ENCODE measurements at places on chromosomes 1 and 21.

GRCh38 chr1:22420455-22421053, 31.1 kb upstream of the ZBTB40 start:
- DNase-seq = peak; percentile 10

DNA sequence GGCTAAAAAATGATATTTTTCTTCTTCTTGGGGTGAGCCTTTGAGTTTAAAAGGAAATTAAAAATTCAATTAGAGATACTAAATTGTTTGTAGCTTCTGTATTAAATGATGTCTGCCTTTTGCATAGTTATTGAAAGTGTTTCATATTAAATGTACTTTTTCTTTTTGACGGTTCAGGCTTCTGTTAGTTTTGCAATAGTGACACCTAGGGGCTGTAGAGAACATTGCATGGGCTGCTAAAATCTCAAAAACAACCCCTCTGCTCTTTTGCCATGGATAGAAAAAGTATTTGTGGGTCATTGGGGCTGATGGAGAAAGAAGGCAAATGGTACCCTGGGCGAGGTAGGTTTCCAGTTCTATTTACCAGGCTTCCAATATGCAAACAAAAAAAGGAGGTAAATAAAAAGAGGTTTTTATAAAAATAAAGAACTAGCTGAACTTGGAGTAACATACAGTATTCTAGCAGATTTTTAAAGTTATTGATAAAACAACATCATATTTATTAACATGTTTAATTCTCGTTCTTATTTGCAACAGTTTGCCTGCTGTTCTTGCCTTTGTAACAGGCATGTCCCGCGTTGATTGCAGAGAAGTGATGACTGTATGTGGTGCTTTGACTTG, 115.4 kb upstream of the HOOK1 start:
- no peak for DNase-seq

DNA sequence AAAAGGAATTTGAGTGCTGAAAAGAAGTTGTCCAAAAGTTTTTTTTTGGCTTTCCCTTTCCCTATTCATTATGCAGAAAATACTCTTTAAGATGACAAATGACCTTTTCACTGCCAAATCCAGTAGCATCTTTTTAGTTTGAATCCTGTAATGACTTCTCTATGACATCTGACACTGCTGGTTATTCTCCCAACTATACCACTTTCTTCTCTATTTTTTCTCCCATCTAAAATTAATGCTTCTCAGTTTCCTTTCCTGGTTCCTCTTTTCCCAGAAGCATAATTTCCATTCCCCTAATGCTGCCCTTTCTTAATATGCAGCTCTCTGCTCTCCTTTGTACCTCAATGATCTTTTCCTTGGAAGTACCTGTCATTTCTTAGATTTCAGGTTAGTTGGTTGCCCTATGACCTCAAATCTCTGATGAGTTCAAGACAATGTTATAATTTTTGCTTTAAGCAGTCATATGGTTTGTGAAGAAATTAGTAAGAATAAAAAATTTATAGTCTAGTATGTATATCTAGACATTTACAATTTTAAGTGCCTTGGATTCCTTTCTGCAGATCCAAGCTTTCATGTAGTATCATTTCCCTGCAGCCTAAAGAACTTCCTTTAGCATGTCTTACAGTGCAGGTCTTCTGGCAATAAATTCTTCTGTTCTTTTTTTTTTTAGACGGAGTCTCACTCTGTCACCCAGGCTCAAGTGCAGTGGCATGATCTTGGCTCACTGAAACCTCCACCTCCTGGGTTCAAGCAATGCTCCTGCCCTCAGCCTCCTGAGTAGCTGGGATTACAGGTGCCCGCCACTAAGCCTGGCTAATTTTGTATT, 150.8 kb downstream of the CDC42BPA start:
- DNase-seq = no peak

DNA sequence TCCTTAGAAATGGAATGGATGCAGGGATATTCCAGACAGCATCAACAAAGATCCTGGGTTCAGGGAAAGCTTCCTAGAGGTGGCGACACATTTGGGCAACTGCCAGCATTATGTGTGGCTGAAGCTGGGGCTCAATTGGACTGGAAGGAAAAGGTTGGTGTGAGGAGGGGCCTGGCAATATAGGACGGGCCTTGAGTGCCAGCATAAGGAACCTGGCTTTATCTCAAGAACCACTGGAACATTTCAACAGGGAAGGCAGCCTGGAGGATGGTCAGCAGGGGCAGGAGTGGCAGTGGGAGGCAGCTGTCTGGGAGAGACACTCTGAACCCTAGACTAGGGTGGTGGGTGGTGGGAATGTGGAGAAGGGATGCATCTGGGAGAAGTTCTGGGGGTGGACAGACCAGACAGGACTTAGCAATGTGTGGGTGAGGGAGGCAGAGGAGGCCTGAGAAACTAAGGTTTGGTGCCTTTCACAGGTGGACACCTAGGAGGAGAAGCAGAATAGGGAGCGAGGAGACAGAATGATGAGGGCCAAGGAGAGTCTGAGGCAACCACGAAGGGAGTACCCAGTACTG, 3.5 kb downstream of the SH3BGRL3 start:
- DNase-seq = no peak

DNA sequence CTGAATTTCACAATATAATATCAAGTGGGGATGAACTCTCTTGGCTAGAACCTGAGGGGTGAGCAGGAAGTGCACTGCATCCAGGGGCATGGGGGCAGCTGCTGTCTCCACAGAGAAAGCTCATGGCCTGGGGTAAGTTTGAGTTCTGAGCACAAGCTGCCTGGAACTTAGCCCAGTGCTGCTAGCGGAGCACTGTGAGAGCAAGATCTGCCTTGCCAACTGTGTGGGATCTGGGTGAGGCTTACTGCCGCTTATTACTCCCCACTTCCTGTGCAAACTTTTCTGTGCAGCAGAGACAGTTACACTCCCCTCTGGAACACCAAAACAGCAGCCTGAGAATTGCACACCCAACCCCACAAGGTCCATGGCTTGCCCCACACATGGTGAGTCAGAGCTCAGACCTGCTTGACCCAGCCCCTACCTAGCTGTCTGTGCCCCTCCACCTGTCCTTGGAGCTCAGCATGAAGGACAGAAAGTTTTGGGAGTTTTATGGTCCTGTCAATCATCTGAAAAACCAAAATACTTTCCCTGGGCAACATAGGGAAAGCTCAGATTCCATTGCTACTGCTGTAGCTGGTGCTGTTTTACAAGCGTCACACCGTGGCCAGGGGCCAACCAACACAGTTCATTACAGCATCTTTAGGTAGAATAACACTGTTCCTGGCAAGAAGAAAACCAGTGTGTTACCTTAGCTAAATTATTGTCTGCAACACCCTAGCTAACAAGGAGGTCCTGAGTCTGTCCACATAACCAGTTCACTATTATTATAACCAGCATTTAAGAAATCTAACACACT, 762.1 kb upstream of the NEGR1 start:
- no peak for DNase-seq

DNA sequence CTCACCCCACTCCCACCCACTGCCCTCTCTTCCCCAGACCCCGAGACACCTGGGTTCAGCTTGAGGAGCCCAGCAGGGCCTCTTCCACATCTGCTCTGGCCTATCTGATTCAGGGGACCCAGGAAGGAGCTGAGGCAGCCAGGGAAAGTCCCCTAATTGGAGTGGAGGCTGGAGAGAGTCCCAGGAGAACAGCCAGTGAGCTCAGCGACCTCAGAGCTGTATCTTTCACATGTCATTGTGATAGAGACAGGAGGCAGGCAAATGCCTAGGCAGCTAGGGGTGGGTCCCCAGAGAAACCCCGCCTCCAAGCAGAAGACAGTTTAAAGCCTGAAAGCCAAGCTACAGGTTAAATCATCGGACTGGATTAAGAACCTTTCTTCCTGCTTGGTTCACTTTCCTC, 122.7 kb downstream of the MATN1 start:
- DNase-seq = no peak

GRCh38 chr1:156177919-156178654, 15.8 kb upstream of the SLC25A44 start:
- no peak for DNase-seq

GRCh38 chr21:38039841-38040240, 123.6 kb upstream of the KCNJ6 start:
- no peak for DNase-seq

DNA sequence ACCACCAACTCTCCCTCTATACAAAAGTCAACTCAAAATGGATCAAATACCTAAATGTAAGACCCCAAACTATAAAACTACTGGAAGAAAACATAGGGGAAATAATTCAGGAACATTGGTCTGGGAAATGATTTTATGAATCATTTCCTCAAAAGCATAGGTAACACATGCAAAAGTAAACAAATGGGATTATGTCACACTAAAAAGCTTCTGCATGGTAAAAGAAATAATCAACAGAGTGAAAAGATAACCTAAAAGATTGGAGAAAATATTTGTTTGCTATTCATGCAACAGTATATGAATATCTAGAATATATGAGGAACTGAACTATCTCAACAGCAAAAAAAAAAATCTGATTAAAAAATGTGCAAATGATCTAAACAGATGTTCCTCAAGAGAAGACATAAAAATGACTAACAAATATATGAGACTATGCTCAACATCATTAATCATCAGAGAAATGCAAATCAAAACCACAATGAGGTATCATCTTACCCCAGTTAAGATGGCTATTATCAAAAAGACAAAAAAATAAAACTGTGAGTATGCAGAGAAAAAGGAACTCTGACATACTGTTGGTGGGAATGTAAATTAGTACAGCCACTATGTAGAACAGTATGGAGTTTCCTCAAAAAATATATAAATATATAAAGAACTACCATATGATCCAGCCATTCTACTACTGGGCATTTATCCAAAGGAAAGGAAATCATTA, 47.8 kb downstream of the VCAM1 start:
- DNase-seq = no peak

- no peak for DNase-seq
Measured at GRCh38 chr1:178768423-178768822, 43.4 kb downstream of the RALGPS2 start.

DNA sequence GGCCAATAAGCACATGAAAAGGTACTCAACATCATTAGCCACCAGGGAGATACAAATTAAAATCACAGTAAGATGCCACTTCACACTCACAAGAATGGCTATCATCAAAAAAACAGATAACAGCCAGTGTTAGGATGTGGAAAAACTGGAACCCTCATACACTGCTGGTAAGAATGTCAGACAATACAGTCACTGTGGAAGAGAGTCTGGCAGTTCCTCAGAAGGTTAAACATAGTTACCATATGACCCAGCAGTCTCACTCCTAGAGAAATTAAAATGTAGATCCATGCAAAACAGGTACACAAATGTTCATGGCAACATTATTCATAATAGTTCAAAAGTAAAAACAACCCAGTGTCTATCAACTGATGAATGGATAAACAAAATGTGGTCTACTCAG, 33.3 kb downstream of the LDLRAD1 start:
- no peak for DNase-seq

DNA sequence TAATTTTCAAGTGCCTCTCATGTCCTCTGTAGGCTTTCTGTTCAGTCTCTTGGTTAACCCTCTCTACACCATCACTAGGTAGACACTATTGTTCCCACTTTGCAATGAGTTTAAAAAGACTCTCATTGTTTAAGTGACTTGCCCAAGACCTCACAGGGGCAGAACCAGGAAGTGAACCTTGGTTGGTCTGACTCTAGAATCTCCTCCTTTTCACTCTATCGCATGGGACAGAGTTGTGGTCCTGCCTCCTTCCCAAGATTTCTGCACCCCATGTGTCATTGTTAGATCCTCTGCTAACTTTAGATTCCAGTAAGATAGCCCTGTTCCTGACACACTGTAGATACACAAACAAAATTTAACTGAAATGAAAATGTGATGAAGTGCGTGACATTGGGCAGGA, 481.7 kb upstream of the USP24 start:
- DNase-seq = no peak

DNA sequence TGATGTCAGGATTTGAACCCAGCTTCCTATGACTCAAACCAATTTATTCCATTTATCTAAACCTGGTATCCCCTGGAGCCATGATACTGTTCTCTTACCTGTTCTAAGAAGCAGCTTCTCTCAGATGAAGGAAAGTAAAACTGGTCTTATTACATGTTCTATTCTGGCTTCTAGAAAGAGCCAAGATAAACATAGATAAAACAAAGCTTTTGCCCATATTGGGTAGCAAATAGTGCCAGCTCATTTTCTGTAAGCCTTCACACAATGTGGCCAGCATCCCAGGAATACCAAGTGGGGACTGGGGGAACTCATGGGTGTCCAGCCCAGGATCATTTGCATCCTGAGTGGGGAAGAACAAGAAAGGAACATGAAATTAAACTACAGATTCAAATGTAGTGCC, 53.5 kb upstream of the EPHA8 start:
- DNase-seq = no peak

GRCh38 chr1:21143752-21144151, 32.9 kb downstream of the EIF4G3 start:
- no peak for DNase-seq

GRCh38 chr1:10160173-10160572, 50.2 kb upstream of the KIF1B start:
- DNase-seq = no peak

DNA sequence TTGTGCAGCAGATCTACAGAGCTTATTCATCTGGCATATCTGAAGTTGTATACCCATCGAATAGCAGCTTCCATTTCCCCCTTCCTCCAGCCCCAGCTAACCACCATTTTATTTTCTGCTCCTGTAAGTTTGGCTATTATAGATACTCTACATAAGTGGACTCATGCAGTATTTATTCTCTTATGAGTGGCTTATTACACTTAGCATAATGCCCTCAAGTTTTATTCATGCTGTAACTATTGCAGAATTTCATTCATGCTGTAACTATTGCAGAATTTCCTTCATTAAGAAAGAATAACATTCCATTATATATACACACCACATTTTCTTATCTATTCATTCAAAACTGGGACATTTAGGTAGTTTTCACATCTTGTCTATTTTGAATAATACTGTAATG, 30.5 kb upstream of the IFI16 start:
- DNase-seq = no peak

- DNase-seq = no peak
Measured at GRCh38 chr1:114209971-114210370, 56.3 kb upstream of the SYT6 start.

- no peak for DNase-seq
Measured at GRCh38 chr1:66283622-66284041, 250.3 kb upstream of the SGIP1 start.

GRCh38 chr1:198024782-198025181, 107.6 kb downstream of the LHX9 start:
- no peak for DNase-seq

- DNase-seq = no peak
Measured at GRCh38 chr21:35617491-35617890, 442.8 kb downstream of the SETD4 start.

DNA sequence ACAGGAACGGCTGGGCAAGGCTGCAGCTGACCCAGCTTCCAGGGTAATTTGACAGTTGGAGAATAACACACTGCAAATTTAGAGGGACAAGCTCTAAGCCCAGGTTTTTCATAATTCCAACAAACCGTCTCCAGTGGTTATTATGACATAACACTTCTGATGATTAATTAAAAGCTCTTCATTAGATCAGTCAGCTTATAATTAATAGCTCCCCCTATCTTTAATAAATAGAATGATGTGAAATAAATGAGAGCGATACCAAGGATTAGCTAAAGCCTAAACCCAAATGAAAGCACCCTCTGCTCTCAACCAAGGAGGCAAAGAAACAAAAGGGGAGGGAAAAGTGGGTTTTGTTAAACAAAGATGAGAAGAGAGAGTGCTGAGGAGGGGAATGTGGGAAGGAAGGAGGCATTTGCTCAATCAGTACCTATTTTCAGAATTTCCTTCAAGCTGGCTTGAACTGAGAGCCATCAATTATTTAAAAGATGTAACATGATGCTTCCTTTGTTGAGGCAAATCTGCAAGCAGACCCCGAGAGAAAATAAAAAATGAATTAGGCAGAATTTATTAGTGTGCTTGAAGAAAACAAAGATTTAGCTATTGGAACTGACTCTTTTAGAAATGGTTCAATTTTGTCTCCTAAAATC, 221.8 kb upstream of the ESRRG start:
- DNase-seq = no peak

Measured in activated T-helper 1 cell treated with Interleukin-2 at 50 U/mL for 16 hours (primary cell).